Lower leg skin (tissue), 4 donors: ENCODE measurements at places on chromosomes 6 and 20. TPM values are rescaled to one million over a fixed set of nuclear protein-coding genes. Genes with fewer than 3 reads are reported as not detected.

The CST7 gene
- 5.1 TPM for total RNA-seq

The TMEM14A gene
- total RNA-seq: 8.2 TPM

The FKBP1C gene
- 0.16 TPM for total RNA-seq

The GTSF1L gene
- not detected for total RNA-seq

The MATN4 gene
- total RNA-seq: 0.89 TPM

The ROS1 gene
- total RNA-seq: 1.3 TPM

- no peak for DNase-seq
Observed at GRCh38 chr6:53536561-53536960, 8.3 kb downstream of the GCLC start.

GRCh38 chr20:41344938-41345728, 4.5 kb downstream of the LPIN3 start:
- DNase-seq: no peak

- no peak for DNase-seq
Observed at GRCh38 chr6:26311012-26311384, 54.0 kb upstream of the BTN3A2 start.

DNA sequence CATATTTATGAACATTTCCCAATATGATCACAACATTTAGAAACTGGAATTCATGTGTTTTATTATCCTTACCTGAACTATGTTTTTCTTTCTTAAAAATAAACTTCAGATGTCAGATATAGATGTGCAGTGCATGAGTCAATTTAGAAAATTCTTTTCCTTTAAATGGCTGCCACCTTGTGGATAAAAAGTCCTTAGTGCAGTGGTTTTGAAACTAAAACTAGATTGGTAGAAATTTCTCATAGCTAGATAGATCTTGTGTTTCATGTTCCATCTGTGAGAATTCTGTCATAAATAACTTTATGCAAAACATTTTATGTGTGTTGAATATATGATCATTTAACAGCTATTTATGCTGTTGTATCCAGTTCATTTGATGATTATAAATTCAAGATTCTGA, 134.9 kb downstream of the KLHL32 start:
- no peak for DNase-seq
